ENCODE measurements at places on chromosomes 7 and 10. TPM values are rescaled to one million over a fixed set of nuclear protein-coding genes. Genes with fewer than 3 reads are reported as not detected.

GRCh38 chr7:155418304-155418703, 39.6 kb upstream of the EN2 start:
- H3K4me3 ChIP-seq = no peak overlapping the region
- no peaks in the 10 kb centered on the region for H3K36me3 ChIP-seq
- H3K4me1 ChIP-seq = no peaks in the 10 kb centered on the region
- peaks cover 49% of the 10 kb centered on the region for H3K27me3 ChIP-seq
- no peak for DNase-seq

DNA sequence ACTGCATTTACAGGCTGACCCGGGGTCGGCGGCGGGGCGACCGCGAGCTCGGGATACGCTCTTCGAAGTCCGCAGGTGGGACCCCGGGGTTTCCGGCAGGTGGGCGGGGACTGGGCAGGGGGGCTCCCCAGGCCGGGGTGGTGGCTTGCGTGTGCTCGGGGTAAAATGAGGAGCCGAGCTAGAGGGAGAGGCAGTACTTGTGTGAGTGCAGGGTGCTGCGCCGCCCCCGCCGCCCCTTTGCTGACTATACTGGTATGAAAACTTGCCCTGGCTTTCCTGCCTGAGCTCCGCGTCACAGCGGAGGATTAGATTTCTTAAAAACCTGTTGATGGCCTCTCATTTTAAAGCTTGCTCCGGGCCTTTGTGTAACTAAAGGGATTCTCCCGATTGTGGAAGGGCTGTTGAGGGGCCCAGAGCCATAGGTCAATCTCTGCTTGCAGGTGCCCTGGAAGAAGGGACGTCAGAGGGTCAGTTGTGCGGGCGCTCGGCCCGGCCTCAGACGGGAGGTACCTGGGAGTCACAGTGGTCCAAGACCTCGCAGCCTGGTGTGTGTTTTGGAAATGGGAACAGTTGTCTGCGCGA, 488 bp downstream of the ARMC10 start:
- no peaks in the 10 kb centered on the region for H3K27me3 ChIP-seq
- peak overlapping the region; percentile 84 for H3K27ac ChIP-seq
- H3K36me3 ChIP-seq = no peaks in the 10 kb centered on the region
- peak; percentile 78 for DNase-seq
- peak overlapping the region; percentile 80 for H3K4me3 ChIP-seq

DNA sequence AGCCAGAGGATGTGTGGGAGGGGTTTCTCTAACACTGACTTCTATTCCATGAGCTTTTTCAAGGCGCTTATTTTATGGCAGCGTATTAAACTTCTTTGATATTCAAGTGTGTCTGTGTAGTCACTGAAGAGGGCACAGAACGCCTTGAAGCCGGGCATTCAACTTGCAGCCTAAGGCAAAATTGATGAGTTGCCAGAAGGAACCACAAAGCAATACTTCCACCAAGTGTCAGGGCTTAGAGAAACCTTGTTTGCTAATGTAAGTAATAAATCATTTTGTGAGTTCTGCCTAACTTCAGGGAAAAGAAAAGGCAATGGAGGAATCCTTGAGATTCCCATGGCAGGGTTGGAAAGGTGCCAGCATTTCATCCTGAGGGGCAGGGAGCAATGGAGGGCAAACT, 163.8 kb downstream of the LCOR start:
- H3K36me3 ChIP-seq = no peaks in the 10 kb centered on the region
- H3K27ac ChIP-seq = no peak overlapping the region
- H3K27me3 ChIP-seq = no peaks in the 10 kb centered on the region
- no peak for DNase-seq

DNA sequence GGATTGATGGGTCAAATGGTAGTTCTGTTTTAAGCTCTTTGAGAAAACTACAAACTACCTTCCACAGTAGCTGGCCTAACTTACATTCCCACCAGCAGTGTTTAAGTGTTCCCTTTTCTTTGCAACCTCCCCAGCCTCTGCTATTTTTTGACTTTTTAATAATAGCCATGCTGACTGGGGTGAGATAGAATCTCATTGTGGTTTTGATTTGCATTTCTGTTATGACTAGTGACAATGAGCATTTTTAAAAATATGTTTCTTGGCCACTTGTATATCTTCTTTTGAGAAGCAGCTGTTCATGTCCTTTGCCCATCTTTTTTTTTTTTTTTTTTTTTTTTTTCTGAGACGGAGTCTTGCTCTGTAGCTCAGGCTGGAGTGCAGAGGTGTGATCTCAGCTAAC, 155.2 kb upstream of the BMPER start:
- H3K27ac ChIP-seq = no peak overlapping the region
- H3K4me1 ChIP-seq = peaks cover 10% of the 10 kb centered on the region
- H3K27me3 ChIP-seq = no peaks in the 10 kb centered on the region
- no peak for DNase-seq
- H3K36me3 ChIP-seq = no peaks in the 10 kb centered on the region

The TMEM60 gene
- 36.8 TPM for total RNA-seq

The LBX1 gene
- total RNA-seq = not detected

The MAGI2 gene
- total RNA-seq = 4.2 TPM

The ZNF12 gene
- 30.1 TPM for total RNA-seq

The GRM3 gene
- 13.6 TPM for total RNA-seq

- no peaks in the 10 kb centered on the region for H3K27me3 ChIP-seq
- H3K36me3 ChIP-seq = no peaks in the 10 kb centered on the region
- no peak overlapping the region for H3K27ac ChIP-seq
- DNase-seq = no peak
- no peak overlapping the region for H3K4me3 ChIP-seq
- no peaks in the 10 kb centered on the region for H3K4me1 ChIP-seq
Observed at GRCh38 chr7:12469568-12469967, 65.9 kb upstream of the VWDE start.

DNA sequence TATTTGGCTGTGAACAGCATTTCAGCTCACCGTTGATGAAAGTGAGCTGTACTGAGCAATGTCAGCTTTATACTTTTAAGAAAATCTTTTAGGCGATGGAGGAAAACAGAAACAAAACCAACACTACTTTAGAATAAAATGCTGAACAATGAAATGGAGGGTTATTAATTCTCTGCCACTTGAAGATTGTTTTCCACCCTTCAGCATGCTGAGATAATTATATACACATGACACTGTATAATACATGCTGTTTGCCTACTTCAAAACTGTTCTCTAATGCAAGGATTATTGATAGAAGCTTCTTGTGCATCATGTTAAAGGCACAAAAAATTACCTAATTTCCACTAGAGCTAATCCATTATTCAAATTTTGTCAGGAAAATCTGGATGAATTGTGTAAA, 66.8 kb downstream of the CACNA2D1 start:
- peaks cover 29% of the 10 kb centered on the region for H3K4me1 ChIP-seq
- no peaks in the 10 kb centered on the region for H3K36me3 ChIP-seq
- no peaks in the 10 kb centered on the region for H3K27me3 ChIP-seq
- no peak for DNase-seq
- no peak overlapping the region for H3K27ac ChIP-seq
- no peak overlapping the region for H3K4me3 ChIP-seq

GRCh38 chr7:147151661-147152060, 1035.1 kb downstream of the CNTNAP2 start:
- H3K27ac ChIP-seq = no peak overlapping the region
- H3K4me3 ChIP-seq = no peak overlapping the region
- H3K4me1 ChIP-seq = no peaks in the 10 kb centered on the region
- no peak for DNase-seq

GRCh38 chr7:123433665-123434064, 100.7 kb downstream of the IQUB start:
- H3K36me3 ChIP-seq = no peaks in the 10 kb centered on the region
- peaks cover 7% of the 10 kb centered on the region for H3K4me1 ChIP-seq
- DNase-seq = no peak
- H3K4me3 ChIP-seq = no peak overlapping the region
